GM13976 (cell line): ENCODE measurements at places on chromosomes 2 and 18.

DNA sequence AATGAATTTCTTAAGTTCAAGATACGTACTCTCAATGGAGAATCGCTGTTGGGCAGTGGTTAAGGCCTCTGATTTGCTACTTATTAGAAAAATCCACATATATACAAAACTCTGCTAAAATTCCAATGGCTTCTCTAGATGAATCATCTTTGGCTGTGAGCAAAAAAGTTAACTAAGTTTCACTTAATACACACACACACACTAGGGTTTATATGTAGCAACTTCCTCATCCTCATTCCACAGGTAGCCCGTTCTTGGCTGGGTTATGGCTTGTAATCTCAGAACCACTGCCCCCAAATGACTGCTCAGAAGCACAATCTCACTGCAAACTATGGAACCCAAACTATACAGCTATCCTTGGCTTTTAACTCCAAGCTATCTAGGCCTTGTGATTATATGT lies 99.7 kb downstream of the SMAD2 start:
- DNase-seq, result no peak

GRCh38 chr2:101109451-101110118 lies 41.6 kb downstream of the TBC1D8 start:
- no peak for DNase-seq

DNA sequence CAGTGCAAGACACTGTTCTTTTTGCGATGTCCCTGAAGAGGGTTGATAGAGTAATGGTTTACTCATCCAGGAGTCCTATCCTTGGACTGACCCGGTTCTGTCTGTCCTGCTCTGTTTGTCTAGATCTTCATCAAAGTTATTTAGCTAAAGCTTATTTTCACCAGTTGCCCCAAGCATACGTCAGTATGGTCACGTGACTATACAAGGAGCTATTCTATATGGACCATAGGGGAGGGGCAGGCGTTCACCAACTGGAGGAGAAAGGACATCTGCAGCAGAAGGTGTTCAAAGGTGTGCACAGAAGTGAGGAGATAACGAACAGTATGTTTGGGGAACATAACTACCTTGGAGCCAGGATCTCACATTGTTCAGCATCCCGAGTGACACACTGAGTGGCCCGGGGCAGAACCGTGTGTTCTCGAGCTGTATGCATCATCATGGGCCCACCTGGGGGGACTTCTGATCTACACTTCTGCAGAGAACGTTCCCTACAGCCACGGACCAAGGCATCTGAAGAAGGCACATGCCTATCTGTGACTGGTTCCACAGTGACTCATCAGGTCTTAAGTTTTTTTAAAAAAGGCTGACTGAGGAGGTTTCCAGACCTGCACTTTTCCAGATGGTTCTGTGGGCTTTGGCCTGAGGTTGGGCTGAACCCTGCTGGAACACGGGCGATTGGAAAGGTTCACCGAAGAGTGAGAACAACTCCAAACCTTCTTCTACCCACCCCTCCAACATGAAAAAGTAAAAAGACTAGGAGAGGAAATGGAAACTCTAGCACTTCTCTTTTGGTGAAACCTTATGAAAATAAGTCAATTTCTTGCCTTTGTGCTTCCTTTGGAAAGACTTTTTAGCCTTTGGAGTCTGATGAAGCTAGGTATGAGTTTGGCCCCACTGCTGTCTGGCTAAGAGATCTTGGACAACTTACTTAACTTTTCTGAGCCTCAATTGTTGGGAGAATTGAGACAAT lies 68.6 kb upstream of the YWHAQ start:
- no peak for DNase-seq

DNA sequence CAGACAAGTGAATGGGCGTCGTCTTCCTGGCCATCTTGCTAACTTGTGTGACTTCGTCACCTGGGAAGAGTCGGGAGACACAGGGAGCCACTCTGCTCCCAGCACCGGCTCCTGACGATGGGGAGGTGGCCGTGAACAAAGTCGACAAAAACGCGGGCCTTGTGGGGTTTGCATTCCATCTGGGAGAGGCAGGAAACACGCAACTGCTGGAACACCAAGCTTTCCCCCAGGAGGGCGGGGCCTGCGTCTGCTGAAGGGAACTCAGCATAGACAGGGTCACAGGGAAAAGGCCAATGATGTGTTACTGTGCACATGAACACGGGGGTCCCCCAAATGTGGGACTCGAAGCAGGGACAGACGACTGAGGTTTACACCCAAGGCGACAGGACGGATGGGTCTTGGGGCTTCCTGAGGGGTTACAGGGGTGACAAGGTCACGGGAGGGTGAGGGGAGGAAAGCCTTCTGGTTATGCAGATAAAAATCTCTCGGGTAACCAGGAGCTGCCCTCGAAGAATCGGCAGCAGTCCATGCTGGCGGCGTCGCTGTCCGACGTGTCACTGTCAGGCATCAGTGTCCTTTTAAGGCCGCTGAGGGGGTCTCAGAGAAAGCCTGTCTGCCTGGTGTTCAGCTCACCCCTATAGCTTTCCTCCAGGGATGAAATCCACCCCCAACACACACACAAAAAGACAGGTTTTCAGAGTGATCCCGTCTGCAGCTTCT lies 28.2 kb upstream of the PRLH start:
- no peak for DNase-seq

- DNase-seq, result no peak
Observed at GRCh38 chr2:146602383-146602782, 1242.4 kb upstream of the ACVR2A start.

DNA sequence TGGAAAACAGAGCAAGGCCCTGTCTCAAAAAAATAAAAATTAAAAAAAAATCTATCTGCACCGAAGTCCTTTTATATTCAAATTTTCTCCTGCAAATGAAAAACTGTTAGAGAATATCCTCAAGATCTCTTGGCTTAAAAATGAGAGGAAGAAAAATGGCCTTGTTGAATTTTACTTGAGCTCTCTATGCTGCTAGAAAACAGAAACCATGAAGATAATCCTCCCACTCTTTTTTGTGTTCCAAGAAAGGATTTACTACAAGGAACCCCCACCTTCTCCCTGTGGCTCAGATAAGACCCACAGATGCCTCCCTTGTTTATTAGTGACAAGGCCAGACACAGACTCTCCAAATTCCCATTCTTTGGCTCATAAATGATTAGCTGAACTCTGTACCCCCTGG lies 71.0 kb downstream of the SGPP2 start:
- no peak for DNase-seq

GRCh38 chr2:120803764-120804335 lies 68.2 kb downstream of the GLI2 start:
- no peak for DNase-seq

DNA sequence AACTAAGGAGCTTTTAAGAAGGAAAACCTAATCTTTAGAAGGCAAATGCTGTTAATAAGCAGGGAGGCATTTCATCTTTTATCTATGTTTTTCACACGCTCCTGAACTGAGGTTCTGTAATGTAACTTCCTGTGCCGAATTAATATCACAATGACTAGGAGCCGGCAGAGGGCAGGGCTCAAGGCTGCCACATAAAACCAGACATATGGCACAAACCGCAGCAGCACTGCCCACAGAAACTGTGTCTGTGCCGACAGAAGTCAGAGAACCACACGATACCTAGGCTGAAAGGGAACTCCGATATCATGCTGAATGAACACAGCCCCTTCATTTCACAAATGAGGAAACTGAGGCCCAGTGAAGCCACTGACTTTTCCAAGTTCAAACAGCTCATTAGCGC lies 112.1 kb downstream of the EIPR1 start:
- DNase-seq, result no peak
